ENCODE measurements at places on chromosomes 1 and 21.

GRCh38 chr1:162265983-162266382, 110.7 kb downstream of the SPATA46 start:
- H3K36me3 ChIP-seq: no peaks in the 10 kb centered on the region
- H3K27ac ChIP-seq: no peak overlapping the region
- no peaks in the 10 kb centered on the region for H3K4me1 ChIP-seq
- no peaks in the 10 kb centered on the region for H3K27me3 ChIP-seq
- DNase-seq: no peak

DNA sequence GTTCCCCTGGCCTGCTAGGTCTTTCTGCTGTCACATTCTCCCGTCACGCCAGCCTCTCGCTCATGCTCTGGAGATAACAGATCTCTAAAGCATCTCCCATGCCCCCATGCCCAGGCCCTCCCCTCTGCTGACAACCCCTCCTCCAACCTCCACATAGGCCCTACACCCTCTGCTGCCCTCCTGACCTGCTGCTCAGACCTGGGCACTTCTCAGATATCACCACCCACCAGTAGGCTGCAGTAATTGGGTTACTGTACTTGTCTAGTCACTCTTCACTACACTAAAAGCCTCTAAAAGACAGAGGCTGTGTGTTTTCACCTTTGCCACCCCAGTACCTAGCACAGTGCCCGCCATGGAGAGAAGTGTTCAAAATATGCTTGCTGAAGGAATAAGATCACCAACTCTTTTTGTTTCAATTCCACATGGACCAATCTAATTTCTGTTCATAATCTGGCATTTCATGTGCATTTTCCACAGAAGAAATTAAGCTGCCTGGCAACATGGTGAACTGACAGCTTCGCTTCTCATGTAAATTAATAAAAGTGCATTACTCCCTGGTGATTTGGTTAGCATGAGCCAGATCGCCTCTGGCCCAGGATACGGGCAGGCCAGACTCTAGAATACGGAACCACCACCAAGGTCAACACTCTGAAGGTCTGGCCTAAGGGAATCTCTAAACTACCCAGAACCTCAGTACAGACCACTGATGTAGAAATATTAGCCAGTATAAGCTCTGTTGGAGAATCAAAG, 20.7 kb downstream of the LBR start:
- no peak overlapping the region for H3K27ac ChIP-seq
- H3K27me3 ChIP-seq: no peaks in the 10 kb centered on the region
- peaks cover 18% of the 10 kb centered on the region for H3K36me3 ChIP-seq
- DNase-seq: no peak
- H3K4me3 ChIP-seq: no peak overlapping the region
- H3K4me1 ChIP-seq: peaks cover 4% of the 10 kb centered on the region

GRCh38 chr1:66436378-66437135, 97.4 kb upstream of the SGIP1 start:
- no peak overlapping the region for H3K27ac ChIP-seq
- H3K4me3 ChIP-seq: no peak overlapping the region
- H3K36me3 ChIP-seq: no peaks in the 10 kb centered on the region
- DNase-seq: no peak
- no peaks in the 10 kb centered on the region for H3K4me1 ChIP-seq

GRCh38 chr1:30290581-30290980, 432.8 kb downstream of the MATN1 start:
- H3K27me3 ChIP-seq: no peaks in the 10 kb centered on the region
- no peaks in the 10 kb centered on the region for H3K36me3 ChIP-seq
- H3K4me3 ChIP-seq: no peak overlapping the region
- no peak for DNase-seq
- no peak overlapping the region for H3K27ac ChIP-seq
- no peaks in the 10 kb centered on the region for H3K4me1 ChIP-seq

- no peak overlapping the region for H3K4me3 ChIP-seq
- no peaks in the 10 kb centered on the region for H3K36me3 ChIP-seq
- no peak overlapping the region for H3K27ac ChIP-seq
- H3K4me1 ChIP-seq: no peaks in the 10 kb centered on the region
- H3K27me3 ChIP-seq: no peaks in the 10 kb centered on the region
Measured at GRCh38 chr1:111831153-111831552, 75.5 kb downstream of the DDX20 start.

GRCh38 chr1:95278173-95279006, 44.4 kb downstream of the RWDD3 start:
- no peak overlapping the region for H3K27ac ChIP-seq
- no peaks in the 10 kb centered on the region for H3K36me3 ChIP-seq
- H3K4me1 ChIP-seq: no peaks in the 10 kb centered on the region

DNA sequence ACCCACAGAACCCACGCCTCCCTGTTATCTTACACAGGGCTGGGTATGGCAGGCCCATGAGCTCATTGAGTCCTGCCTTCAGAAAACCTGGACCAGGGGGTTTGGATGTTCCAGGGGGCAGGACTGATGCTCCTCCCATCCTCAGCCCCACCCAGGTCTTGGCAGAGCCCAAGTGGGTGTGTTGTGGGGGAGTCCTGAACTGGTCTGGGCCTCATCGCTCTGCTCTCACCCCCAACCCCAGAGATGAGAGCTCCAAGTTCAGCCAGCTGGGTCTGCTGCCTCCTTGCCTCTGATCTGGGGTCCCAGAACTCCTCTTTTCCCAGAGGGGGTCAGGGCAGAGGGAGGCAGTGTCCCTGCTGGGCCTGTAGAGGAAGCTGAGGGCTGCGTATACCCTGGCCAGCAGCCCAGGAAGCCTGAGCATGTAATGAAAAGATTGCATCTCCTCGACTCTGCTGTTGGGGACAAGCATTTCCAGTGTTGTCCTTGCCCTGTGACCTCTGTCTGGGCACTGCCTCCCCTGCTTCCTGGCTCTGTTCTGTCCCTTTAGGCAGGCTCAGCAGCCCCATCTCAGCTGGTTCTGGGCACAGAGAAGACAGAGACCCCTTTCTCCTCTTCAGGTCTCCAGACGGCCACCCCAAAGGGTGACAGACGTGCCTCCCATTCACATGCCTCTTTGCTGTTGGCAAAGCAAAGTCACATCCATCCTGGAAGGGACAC, 54.7 kb upstream of the EPS8L3 start:
- DNase-seq: no peak
- no peaks in the 10 kb centered on the region for H3K4me1 ChIP-seq
- H3K36me3 ChIP-seq: no peaks in the 10 kb centered on the region
- H3K27me3 ChIP-seq: no peaks in the 10 kb centered on the region

DNA sequence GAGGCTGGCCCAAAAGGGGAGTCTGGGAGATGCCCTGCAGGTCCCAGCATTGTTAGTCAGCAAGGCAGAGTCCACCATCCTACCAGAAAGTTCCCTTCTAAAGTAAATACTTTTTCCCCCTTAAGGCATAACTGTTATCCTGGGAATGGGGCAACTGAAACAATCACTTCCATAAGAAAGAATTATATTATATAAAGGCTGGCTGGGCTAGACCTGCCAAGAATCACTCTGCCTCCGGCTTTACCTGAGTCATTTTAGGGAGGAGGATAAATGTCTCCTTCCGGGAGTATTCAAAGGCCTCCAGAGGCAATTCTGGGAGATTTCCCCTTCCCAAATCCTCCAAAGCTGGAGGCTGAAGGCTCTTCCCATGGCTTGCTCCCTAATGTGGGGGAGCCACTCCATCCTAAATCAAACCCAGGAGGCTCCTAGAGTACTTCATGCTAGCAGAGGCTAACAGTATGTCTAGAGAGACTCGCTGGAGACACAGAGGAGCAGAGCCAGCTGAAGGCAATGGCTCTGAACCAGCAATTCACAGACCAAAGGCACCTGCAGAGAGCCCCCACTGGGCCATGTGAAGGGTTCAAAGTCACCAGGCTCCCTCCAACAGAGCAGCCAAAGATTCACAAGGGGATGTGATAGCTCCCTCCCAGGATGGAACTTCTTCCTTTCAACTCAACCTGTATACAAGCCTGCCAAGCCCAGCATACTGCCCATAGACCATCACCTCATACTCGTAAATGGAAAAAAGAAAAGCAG, 116.0 kb downstream of the ASTN1 start:
- no peak overlapping the region for H3K27ac ChIP-seq
- H3K4me3 ChIP-seq: no peak overlapping the region
- no peaks in the 10 kb centered on the region for H3K27me3 ChIP-seq

- H3K4me3 ChIP-seq: no peak overlapping the region
- no peaks in the 10 kb centered on the region for H3K36me3 ChIP-seq
- H3K27ac ChIP-seq: no peak overlapping the region
- H3K4me1 ChIP-seq: peaks cover 11% of the 10 kb centered on the region
- H3K27me3 ChIP-seq: no peaks in the 10 kb centered on the region
Measured at GRCh38 chr1:169240449-169241232, 127.0 kb downstream of the NME7 start.

GRCh38 chr1:81974883-81975555, 174.3 kb downstream of the ADGRL2 start:
- no peak overlapping the region for H3K4me3 ChIP-seq
- DNase-seq: no peak
- no peaks in the 10 kb centered on the region for H3K27me3 ChIP-seq

DNA sequence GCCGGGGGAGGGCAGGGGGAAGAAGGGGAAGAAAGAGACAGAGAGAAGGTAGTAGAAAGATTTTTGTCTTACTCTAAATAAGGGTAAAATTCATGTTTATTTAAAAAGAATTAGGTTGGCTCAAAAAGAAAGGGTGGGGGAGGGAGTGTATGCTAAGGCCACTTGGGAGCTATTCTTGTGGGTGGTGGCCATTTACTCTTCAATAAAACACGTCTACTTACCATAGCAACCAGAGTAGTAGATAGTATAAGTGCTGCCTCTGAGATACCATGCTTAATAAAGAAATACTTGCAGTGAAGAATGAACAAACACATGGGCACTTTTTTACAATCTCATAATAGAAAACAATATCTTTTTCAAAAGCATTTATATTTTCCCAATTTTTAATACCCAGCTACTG, 538.1 kb upstream of the PTBP2 start:
- no peaks in the 10 kb centered on the region for H3K4me1 ChIP-seq
- no peaks in the 10 kb centered on the region for H3K36me3 ChIP-seq
- H3K4me3 ChIP-seq: no peak overlapping the region
- H3K27ac ChIP-seq: no peak overlapping the region
- no peak for DNase-seq

DNA sequence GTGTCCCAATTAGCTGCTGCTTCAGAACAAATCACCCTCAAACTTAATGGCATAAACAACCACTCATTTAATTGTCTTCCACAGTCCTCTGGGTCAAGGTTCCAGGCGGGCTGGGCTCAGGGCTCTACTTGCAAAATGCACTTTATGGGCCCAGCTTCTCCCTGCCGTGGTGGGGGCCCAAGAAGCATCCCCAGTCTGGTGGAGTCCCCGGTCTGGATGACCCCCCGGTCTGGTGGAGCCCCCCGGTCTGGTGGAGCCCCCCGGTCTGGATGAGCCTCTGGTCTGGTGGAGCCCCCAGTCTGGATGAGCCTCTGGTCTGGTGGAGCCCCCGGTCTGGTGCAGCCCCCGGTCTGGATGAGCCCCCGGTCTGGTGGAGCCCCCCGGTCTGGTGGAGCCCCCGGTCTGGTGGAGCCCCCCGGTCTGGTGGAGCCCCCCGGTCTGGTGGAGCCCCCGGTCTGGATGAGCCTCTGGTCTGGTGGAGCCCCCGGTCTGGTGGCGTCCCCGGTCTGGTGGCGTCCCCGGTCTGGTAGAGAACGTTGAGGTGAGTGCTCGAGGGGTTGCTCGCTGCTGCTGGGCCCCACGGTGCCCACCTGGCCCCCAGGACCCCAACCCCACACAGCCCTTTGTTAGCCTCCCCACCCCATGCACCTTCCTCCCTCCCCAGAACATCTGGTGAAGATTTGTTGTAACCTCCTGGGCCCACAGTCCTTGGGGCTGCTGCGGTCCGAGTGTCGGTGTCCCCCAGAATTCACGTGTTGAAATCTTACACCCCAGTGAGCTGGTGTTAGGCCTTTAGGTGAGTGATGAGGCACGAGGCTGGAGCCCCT, 33.8 kb downstream of the POFUT2 start:
- H3K4me3 ChIP-seq: no peak overlapping the region
- no peak overlapping the region for H3K27ac ChIP-seq
- no peak for DNase-seq
- H3K36me3 ChIP-seq: no peaks in the 10 kb centered on the region
- no peaks in the 10 kb centered on the region for H3K27me3 ChIP-seq
